HCEC 1CT (cell line): ENCODE measurements at places on chromosomes 3 and 15.

DNA sequence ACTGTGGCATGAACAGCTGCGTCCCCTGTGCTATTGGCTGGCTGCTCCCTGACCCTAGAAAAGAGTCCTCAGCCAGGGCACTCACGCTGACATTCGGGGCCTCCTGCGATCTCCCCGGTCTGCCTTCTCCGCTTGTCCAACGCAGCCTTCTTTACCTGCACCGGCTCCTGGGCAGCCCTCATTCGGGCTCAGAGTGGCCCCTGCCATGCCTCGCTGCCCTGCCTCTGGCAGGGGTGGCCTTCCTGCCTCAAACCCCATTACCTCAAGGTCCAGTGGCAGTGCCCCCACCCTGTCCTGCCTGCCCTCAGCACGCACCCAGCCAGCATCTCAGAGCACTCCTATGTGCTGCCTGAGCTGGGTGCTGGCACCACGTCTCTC lies 86.5 kb downstream of the TBC1D2B start:
- no peak for DNase-seq

DNA sequence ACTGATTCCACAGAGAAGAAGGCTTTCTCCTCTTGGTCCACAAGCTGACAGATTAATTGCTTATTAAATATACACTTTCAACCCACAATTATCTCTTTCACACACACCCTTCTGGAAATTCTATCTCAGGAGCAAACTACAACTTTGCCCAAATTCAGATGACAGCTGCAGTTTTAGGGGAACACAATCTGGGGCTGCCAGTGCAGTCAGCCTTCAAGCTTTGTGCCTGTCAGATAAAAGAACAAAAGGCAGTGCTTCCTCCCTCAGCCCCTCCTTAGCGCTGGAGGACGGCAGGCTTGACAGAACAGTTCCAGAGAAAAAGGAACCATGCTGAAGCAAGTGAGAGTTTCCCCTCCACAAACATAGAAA lies 99.6 kb downstream of the TMCC1 start:
- no peak for DNase-seq

- no peak for DNase-seq
Measured at GRCh38 chr15:39417366-39418134, 163.3 kb upstream of the THBS1 start.

- DNase-seq: peak; percentile 8
Measured at GRCh38 chr15:42490291-42490670, 660 bp downstream of the ZNF106 start.

DNA sequence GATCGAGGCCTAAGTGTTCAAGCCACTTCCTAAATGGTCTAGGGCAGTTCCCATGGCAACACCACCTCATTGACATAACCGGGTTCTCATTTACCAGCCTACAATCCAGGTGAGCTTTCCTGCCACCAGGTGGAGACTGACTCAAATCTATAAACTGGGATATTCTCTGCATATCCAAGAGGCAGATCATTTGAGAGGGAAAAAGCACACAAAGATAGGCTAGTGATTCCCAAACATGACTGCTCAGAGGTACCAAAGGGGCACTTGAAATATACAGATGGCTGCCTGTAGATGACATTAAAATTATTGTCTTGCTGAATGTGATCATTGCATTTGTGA lies 141.3 kb upstream of the PROK2 start:
- no peak for DNase-seq

GRCh38 chr15:35495080-35495479 lies 50.9 kb downstream of the DPH6 start:
- no peak for DNase-seq
